GM12892 (cell line): ENCODE measurements at places on chromosomes 12 and 14.

DNA sequence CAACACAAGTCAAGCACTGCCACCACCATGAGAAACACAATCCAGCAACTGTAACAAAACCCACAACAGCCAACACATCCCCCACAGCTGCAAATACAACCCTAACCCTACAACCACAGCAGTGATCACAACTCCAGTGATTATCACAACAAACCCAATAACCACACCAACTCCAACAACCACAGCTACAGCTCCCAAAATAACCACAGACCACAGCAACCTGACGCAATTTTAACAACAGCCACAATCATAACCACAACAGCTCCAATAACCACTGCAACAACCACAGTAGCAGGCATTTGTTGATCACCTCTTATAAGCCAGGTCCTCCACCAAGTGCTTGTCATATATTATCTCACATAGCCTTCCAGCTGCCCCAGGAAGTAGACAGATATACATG, 42.2 kb upstream of the FAM181A start:
- DNase-seq = no peak

DNA sequence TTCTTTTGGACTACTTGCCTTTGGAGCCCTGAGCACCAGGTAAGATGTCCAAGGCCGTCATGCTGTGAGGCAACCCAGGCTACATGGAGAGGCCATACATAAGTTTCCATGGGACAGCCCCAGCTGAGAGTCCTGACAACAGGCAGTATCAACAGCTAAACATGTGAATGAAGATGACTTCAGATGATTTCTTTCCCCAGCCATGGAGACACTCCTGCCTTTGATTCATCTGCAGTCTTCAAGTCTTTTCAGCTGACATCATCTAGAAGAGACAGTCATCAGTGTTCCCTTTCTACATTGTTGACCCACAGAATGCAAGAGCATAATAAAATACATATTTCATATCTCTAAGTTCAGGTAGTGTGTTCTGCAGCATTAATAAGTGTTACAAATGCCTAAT, 398.7 kb downstream of the BTG1 start:
- no peak for DNase-seq

DNA sequence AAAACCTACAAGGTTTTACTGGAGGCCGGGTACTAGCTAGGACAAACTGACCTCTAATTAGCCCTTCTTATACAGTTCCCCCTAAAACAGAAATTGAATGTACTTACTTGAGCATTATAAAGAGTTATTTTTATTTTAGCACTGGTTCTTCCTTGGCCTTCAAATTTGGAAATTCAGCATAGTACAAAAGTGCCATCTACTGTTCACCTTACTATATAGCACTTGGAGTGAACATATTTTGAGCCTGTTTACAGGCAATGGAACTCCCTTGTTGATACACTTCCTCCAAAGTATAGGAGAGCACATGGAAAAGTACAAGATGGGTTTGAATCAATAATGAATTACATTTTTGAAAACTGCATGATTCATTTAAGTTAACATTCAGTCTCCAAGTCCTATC, 3.9 kb upstream of the POC1B start:
- no peak for DNase-seq

DNA sequence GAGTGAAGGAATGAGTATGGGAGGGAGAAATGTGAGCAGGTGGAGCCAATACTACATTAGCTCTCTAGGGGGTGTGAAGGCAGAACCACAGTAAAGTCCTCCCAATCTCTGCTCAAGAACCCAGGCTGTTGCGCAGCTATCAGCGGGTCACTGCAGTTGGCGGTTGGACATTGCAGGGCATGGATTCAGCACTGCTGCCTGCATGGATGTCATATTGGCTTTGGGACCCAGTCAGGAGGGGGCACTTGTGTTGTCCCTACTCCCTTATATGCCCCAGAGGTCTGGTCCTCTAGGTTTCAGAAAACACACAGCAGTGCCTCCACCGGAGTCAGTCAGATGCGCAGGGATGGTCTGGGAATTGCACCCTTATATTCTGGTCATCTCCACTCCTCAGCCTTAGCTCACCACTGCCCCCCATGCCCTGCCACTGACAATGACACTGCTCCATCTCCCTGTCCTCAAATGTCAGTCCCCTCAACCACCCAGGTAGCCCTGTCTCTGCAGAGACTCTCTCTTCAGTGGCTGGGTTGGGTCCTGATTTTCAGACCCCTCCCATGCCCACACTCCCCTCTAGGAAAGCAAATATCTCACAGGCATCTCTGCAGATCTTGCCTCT, 9.6 kb downstream of the ZDHHC22 start:
- DNase-seq = no peak

DNA sequence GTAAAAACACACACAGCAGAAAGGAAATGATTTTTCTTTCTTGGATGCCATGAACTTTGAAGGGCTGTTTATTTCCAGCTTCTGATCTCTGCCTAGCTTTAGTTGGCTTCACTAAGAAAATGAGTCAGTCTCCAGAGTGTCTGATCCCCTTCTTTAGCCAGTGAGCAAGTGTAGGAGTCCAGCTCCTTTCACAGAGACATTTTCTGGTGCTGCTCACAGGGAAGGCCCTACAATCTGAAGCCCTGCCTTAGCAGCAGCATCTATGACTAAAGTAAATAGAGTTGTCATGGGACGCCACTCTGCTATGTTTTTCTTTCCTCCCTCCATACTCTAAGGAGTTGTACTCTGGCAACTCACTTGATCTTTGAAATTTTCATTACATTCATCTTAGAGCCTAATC, 103.5 kb downstream of the RPAP3 start:
- DNase-seq = no peak

GRCh38 chr14:106201376-106201775, 675.0 kb downstream of the TMEM121 start:
- no peak for DNase-seq

GRCh38 chr12:117567644-117568216, 206.3 kb upstream of the NOS1 start:
- DNase-seq = no peak

GRCh38 chr14:99891900-99892299, 98.7 kb downstream of the EML1 start:
- no peak for DNase-seq

DNA sequence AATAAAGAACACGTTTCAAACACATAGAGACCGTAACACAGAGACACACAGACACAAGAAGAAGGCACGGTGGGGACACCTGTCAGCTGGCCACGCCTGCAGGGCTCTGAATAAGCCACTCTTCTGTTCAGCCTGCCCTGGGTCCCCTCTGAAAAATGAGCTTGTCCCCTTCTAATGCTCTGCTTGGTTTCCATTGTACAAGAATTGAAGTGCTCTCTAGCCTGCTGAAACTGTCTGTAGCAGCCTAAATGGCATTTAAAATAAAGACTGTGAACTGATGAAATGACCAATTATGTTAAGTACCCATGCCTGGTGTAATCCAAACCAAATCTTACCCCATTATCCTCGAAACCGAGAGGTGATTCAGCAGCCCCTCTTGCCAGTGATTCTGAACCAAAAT, 139.8 kb downstream of the FOXN3 start:
- no peak for DNase-seq

GRCh38 chr12:48459259-48459658, 13.1 kb upstream of the ANP32D start:
- no peak for DNase-seq
